Inflammatory macrophage (primary cell): ENCODE measurements at places on chromosomes 11 and 22.

- DNase-seq, result no peak
These were observed 109.3 kb upstream of the TBCEL start for GRCh38 chr11:120914601-120915000.

GRCh38 chr11:64900263-64900678 is 16.7 kb downstream of the ATG2A start:
- no peak for DNase-seq

- DNase-seq, result no peak
These were observed 1256.8 kb downstream of the BRD1 start for GRCh38 chr22:48570912-48571311.

DNA sequence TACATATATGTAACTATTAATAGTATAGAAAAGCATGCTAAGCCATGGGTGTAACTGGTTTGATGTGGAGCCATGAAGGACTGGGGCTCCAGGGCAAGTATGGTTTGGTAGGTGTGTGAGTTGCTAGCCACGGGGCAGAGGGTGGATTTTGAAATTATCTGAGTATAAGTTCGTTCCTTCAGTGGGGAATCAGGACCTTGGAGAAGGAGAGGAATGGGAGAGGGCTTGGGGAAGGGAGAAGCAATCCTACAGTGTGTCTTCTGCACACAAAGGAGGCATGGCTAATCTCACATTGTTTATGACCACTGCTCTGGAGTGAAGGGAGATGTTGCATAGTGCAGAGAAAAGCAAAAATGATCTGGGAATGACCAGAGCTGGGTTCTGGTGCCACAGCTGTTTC is 127.8 kb upstream of the CADM1 start:
- no peak for DNase-seq

DNA sequence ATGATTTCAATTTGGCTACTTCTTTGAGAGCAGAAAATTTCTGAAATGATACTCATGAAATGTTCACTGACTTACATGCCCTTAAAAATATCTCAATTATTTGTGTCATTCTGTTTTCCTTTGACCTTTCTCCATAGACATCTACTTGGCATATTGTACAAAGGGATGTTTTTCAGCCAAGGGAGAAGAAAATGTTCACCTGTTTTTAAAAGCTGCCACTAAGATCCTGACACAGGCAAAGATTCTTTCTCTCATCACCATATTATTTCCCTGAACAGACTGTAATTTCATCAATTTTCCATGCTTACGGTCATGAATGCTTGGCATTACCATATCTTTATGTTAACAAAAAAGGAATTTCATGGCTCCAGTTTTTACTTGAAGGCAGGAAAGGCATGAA is 67.4 kb upstream of the DBX1 start:
- no peak for DNase-seq
